Karpas-422 (cell line): ENCODE measurements at places on chromosomes 1 and 21. TPM values are rescaled to one million over a fixed set of nuclear protein-coding genes. Genes with fewer than 3 reads are reported as not detected.
A peak's percentile ranks its signal among the peaks of the same experiment; 100 is the strongest.

Gene CELA2B
- total RNA-seq: not detected in 2 replicates

- no peak for DNase-seq
- H3K4me3 ChIP-seq: no peak overlapping the region
- H3K27me3 ChIP-seq: no peaks in the 10 kb centered on the region
- no peaks in the 10 kb centered on the region for H3K4me1 ChIP-seq
Measured at GRCh38 chr1:112317611-112318062, 78.4 kb upstream of the CTTNBP2NL start.

- DNase-seq: no peak
- H3K36me3 ChIP-seq: no peaks in the 10 kb centered on the region
- no peak overlapping the region for H3K27ac ChIP-seq
- H3K27me3 ChIP-seq: no peaks in the 10 kb centered on the region
- peak overlapping the region; percentile 29; the same call in 1 of the 2 replicates for H3K4me3 ChIP-seq
Measured at GRCh38 chr21:38984982-38985567, 179.3 kb downstream of the ETS2 start.

DNA sequence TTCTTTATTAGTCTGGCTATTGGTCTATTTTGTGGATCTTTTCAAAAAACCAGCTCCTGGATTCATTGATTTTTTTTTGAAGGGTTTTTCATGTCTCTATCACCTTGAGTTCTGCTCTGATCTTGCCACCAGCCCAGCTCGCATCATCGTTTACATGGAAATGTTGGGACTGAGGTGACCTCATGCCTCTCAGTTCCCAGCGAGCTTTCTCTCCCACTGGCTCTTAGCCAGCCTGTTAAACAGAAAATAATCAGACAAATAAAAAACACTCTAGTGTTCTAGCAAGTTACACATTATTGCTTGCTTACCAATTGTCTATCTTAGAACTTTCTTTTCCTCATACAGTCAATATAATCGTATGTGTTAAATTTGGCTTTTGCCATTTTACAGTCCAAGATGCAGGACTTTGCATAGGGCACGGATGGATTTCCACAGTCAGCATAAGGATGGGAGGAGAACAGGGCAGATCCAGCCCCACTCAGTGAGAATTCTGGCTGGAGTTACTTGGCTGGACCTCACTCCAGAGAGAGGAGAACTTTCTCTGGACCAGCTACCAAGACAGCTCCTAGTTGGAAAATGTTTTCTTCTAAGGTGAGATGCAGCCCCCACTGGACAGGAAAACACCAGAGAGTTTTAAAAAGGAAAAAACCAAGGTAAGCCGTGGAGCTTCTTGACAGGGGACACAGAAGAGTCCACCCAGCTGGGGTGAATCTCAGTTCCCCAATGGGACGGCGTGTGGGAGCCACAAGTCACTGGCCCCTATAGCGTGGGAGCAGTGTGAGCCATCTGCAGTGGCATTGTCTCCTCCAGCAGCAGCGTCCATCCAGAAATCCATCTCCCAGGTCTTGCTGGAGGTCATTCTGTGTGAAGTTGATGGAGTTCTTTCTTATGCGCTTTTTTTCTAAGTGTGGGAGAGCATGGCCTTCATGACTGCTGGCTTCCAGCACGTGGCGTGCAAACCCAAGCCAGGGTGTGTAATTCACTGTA, 17.6 kb downstream of the PGBD2 start:
- no peak overlapping the region for H3K4me3 ChIP-seq
- no peaks in the 10 kb centered on the region for H3K27me3 ChIP-seq
- no peak for DNase-seq
- H3K4me1 ChIP-seq: no peaks in the 10 kb centered on the region
- H3K36me3 ChIP-seq: peaks cover 10% of the 10 kb centered on the region

GRCh38 chr1:157925419-157926166, 67.9 kb upstream of the KIRREL1 start:
- H3K27me3 ChIP-seq: no peaks in the 10 kb centered on the region
- H3K4me1 ChIP-seq: peaks cover 14% of the 10 kb centered on the region
- no peak overlapping the region for H3K27ac ChIP-seq

GRCh38 chr1:51444096-51444495, 75.0 kb downstream of the EPS15 start:
- H3K36me3 ChIP-seq: peaks cover 56% of the 10 kb centered on the region
- no peak overlapping the region for H3K27ac ChIP-seq
- H3K4me3 ChIP-seq: no peak overlapping the region
- peaks cover 60% of the 10 kb centered on the region for H3K4me1 ChIP-seq
- no peak for DNase-seq

DNA sequence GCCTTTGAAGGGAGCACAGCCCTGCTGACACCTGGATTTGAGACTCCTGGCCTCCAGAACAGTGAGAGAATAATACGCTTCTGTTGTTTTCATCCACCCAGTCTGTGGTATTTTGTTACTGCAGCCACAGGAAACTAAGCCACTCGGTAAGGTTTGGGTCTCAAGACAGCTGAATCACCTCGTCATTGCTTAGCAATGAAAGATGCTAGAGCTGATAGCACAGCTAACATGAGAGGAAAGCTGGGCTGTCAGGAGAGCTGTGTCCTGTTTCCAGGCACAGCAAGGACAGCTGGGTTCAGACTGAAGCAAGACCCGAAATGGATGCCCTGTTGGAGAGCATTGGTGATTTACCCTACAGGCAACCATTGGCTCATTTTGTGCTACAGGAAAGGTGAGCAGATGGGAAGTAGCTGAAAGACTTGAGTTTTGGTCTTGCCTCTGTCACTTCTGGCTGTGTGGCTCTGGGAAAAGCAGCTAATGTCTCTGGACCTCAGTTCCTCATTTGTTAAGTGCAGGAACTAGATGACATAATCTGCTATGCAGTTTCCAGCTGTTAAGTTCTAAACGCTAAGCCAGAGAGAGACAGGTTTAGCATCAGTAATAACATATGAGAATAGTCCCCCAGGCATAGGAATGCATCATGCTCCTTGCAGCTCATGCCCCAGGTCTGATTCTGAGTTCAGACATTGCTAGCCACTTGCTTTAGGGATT, 58.0 kb downstream of the CLIC6 start:
- no peaks in the 10 kb centered on the region for H3K27me3 ChIP-seq
- H3K4me3 ChIP-seq: no peak overlapping the region
- no peaks in the 10 kb centered on the region for H3K36me3 ChIP-seq
- no peak overlapping the region for H3K27ac ChIP-seq
- DNase-seq: no peak

Gene TFAP2E
- total RNA-seq: 0.56 and 1.4 TPM in 2 replicates

GRCh38 chr1:46487818-46488218, 1.8 kb upstream of the DMBX1 start:
- H3K27me3 ChIP-seq: no peaks in the 10 kb centered on the region
- H3K27ac ChIP-seq: no peak overlapping the region
- no peak overlapping the region for H3K4me3 ChIP-seq
- no peaks in the 10 kb centered on the region for H3K4me1 ChIP-seq

Gene NCMAP
- total RNA-seq: not detected in 2 replicates

GRCh38 chr1:15090373-15090772, 63.2 kb upstream of the TMEM51 start:
- DNase-seq: peak; percentile 86
- peaks cover 29% of the 10 kb centered on the region for H3K4me1 ChIP-seq
- peak overlapping the region; percentile 53 for H3K4me3 ChIP-seq
- no peaks in the 10 kb centered on the region for H3K27me3 ChIP-seq

Gene KCNT2
- not detected in 2 replicates for total RNA-seq

- no peak overlapping the region for H3K27ac ChIP-seq
- no peaks in the 10 kb centered on the region for H3K27me3 ChIP-seq
- no peaks in the 10 kb centered on the region for H3K36me3 ChIP-seq
- H3K4me3 ChIP-seq: no peak overlapping the region
Measured at GRCh38 chr1:56278061-56278460, 301.3 kb downstream of the PLPP3 start.

Gene YBX1
- 652 and 1,200 TPM in 2 replicates for total RNA-seq

DNA sequence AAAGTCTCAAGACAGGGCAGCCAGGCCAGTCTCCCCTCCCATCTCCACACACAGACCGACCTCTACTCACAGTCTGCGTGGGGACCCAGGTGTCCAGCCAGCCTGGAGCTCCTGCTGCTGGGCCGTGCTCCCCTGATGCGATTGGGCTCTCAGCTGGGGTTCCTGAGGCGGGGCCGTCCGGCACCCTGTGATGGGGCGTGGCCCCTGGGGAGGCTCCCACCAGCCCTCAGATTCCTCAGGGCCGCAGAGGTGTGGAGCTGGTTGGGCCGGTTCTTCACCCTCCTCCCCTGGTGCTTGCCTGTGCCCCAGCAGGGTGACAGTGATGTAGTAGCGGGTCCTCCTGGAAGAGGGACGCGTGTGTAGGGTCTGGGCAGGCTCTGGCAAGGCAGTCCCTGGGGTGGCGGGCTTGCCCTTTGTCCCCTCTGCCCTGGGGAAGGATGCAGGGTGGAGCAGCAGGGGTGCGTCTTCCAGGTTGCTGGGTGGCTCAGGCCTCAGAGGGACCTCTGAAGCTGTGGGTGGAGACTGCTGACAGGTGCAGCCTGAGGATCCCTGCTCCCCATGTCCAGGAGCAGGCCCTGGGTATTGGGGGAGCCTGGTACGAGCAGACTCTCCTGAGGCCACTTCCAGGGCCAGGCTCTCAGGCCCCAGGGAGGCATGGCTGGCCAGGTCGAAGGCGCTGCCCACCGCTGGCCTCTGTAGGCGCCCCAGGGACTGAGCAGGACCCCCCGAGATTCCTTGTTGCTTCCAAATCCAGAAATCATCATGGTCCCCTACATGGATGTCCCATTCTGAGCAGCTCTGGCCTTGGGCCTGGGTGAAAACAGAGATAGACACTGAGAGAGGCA, at the start of gene CRYBG2:
Gene CRYBG2 (minus strand): TSS at position 155 of the 845 bp plus-strand sequence. CDS start 7,473 bp downstream, outside the sequence.
- H3K27ac ChIP-seq: no peak within 1 kb of the TSS
- no peaks in the 10 kb centered on the region for H3K27me3 ChIP-seq
- H3K4me1 ChIP-seq: peaks cover 5% of the 10 kb centered on the region
- no peak within 1 kb of the TSS for H3K4me3 ChIP-seq

DNA sequence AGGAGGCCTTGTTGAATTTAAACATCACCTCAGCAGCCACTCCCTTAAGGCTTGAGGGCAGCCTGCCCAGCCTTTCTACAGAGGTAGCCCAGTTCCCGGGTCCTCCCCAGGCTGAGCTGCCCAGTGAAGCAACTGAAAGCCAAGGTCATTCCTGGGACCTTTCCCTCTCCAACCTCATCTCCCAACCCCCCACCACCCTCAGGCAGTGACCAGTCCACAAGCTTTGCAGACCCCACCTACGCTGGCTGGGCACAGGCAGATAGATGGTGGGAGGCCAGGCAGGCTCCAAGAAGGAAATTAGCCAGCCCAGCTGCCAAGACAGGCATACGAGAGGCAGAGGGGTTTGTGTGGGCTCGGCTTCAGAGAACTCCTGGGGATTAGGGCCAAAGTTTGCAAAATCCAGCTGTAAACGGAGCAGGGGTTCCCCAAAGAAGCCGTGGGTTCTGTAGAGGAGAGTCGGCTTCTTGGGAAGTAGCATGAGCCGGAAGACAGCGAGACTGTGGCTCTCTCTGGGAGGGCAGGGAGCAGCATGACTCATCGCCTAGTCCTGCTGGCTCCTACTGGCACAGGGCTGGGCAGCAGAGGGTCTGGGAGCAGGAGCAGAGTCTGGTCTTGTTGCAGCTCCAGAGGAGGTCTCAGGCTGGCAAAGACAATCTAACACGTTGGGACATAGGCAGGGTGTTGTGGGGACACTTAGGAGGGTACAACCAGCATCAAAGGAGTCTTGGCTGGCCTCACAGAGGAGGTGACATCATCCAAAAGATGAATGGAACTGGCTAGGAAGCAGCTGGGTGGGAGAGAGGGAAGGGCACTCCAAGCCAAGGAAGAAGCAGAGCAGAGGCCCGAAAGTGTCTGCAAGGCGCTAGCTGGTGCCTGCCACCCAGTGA, 2.8 kb upstream of the ZC3H12A start:
- peaks cover 26% of the 10 kb centered on the region for H3K4me1 ChIP-seq
- H3K27me3 ChIP-seq: no peaks in the 10 kb centered on the region
- H3K36me3 ChIP-seq: 0 out of 2 replicates have a peak, but pooled peaks cover 2% of the 10 kb centered on the region
- no peak overlapping the region for H3K27ac ChIP-seq
- H3K4me3 ChIP-seq: no peak overlapping the region
- no peak for DNase-seq

GRCh38 chr1:109377698-109378097, 20.0 kb downstream of the SORT1 start:
- H3K4me3 ChIP-seq: no peak overlapping the region
- no peak overlapping the region for H3K27ac ChIP-seq
- DNase-seq: no peak
- H3K27me3 ChIP-seq: no peaks in the 10 kb centered on the region

- H3K4me1 ChIP-seq: no peaks in the 10 kb centered on the region
- H3K36me3 ChIP-seq: no peaks in the 10 kb centered on the region
- H3K27me3 ChIP-seq: no peaks in the 10 kb centered on the region
- H3K4me3 ChIP-seq: no peak overlapping the region
Measured at GRCh38 chr21:43588957-43589356, 70.3 kb downstream of the HSF2BP start.

GRCh38 chr21:34582506-34583150, 32.3 kb downstream of the RCAN1 start:
- peak; percentile 75 for DNase-seq
- H3K27ac ChIP-seq: no peak overlapping the region
- H3K27me3 ChIP-seq: no peaks in the 10 kb centered on the region
- H3K4me3 ChIP-seq: no peak overlapping the region
- no peaks in the 10 kb centered on the region for H3K36me3 ChIP-seq

GRCh38 chr1:246947255-246947654, 15.5 kb upstream of the AHCTF1 start:
- DNase-seq: no peak
- H3K4me3 ChIP-seq: no peak overlapping the region
- no peaks in the 10 kb centered on the region for H3K36me3 ChIP-seq
- no peaks in the 10 kb centered on the region for H3K27me3 ChIP-seq
- H3K27ac ChIP-seq: no peak overlapping the region
- H3K4me1 ChIP-seq: peaks cover 12% of the 10 kb centered on the region
